CD4-positive, alpha-beta T cell treated with Interferon alpha-2 for 1 hour (primary cell): ENCODE measurements at places on chromosomes 5 and 9.
A peak's percentile ranks its signal among the peaks of the same experiment; 100 is the strongest.

GRCh38 chr5:78077369-78078068 lies 217.0 kb downstream of the AP3B1 start:
- no peak for DNase-seq

DNA sequence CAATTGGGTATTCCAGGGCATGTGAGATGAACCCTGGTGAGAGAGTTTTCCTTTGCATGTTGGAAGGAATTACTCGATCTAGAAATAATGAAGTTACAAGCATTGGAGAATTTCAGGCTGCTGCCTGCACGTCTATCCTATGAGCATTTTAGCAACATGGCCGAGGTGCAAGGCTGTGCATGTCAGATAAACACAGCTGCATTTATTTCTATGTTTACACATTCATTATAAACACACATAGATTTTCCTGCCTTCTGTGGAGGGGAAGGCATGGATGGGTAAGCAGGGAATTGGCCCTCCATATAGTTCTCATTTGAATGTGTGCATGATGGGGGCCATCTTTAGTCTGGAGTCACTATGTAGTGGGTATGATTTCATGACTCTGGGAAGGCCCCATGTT lies 42.3 kb downstream of the AOPEP start:
- DNase-seq = no peak

DNA sequence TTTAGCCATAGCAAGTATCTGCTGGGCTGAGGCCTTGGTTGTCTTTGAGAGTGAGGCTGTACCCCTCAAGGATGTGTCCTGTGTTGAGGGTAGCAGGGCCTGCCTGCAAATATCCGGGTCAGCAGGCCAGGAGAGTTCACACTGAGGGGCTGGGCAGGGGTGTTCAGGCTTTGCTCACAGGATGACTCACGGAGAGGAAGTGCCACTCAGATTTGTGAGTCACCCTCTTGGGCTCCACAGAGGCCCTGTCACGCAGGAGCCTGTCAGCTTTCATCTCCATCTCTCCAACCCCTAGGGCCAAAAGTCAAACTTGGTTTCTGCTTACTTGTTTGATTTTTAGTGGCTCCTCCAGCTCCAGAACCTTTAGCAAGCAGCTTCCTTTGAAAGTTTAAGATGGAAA lies 211.5 kb downstream of the SEC61B start:
- DNase-seq = peak; percentile 48

GRCh38 chr9:83299571-83299970 lies 236.6 kb upstream of the RASEF start:
- no peak for DNase-seq

GRCh38 chr9:115740986-115741385 lies 412.6 kb upstream of the PAPPA start:
- DNase-seq = no peak

DNA sequence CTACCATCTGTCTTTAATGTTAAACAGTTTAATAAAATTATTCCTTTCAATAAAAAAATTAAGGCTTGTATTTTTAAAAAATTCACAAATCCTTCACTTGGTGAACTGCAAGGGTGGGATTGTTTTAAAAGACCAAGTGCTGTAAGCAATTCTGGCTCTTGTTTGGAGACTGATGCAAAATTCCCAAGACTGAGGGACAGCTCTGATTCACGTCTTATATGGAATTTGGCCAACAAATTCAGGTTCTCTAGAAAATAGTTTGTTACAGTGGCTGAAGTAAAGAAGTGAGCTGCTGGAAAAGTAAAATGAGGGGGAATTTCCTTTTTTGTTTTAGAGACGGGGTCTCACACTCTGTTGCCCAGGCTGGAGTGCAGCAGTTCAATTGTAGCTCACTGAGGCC lies 58.3 kb downstream of the PRELID2 start:
- no peak for DNase-seq

- DNase-seq = peak; percentile 65
Measured at GRCh38 chr9:137032858-137033257, 970 bp upstream of the FUT7 start.

DNA sequence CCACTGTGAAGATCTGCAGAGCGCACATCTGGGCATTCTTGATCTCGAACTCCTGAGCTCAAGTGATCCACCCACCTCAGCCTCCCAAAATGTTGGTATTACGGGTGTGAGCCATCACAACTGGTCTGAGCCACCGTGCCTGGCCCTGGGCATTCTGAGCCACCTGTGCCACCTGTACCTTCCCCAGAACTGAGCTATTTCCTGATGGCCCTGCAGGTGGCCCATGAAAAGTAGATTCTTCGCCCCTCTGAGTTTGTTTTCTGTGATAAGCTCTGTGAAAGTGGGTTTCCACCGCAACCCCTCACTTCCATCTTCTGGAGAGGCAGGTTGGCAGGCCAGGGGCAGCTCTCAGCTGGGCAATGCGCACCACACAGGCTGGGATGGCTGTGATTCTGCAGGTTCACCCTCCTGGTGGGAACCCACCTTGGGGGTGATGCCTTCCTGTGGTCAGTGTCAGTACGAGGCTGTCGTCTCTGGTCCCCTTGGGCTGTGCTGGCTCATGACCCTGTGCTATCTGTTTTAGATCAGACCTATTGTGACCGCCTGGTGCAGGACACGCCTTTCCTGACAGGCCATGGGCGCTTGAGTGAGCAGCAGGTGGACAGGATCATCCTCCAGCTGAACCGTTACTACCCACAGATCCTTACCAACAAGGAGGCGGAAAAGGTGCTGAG lies 11.3 kb downstream of the CARD19 start:
- no peak for DNase-seq

DNA sequence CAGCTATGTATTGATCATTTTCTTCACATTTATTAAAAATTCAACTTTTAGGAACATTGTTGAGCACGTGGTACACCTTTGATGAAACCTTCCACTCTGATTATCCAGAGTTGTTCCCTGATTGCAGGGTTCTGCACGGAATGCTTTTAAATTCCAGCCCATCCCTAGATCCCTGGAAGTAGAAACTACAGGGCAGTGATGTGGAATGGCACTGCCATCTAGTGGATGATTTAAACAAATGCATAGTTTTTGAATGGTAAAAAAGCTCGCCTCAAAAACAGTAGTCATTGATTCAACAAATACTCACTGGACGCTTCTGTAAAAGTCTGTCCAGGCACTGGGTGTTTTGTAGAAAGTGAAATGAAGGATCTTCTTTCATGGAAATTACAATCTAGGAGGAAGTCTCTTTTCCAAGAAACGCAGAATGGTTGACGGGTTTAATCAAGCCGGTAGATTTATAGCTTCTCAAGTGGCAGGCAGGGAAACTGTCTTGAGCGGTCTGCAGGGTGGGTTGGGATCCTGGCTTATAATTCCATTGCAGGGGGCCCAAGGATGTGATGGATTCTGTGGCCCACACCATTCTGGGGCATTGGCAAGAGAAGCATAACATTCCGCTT lies 118.4 kb downstream of the ARHGAP26 start:
- DNase-seq = no peak

DNA sequence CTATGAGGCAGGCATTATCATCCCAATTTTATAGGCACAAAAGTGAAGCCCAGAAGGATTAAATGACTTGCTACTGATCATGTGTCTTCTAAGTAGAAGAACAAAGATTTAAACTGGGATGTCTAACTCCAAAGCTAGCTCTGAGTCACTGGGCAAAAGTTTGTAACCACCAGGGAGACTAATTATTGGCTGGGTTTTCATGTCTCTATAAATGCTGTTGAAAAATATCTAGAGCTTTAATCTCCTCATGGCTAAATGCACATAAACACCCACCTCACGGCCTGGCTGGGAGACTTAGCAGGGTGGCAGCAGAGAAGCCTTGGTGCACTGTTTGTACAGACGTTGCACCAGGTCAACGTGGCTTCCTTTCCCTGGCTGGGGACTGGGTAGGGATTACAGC lies 144.6 kb downstream of the MELK start:
- DNase-seq = no peak

- no peak for DNase-seq
Measured at GRCh38 chr9:135991771-135992170, 30.6 kb upstream of the UBAC1 start.

DNA sequence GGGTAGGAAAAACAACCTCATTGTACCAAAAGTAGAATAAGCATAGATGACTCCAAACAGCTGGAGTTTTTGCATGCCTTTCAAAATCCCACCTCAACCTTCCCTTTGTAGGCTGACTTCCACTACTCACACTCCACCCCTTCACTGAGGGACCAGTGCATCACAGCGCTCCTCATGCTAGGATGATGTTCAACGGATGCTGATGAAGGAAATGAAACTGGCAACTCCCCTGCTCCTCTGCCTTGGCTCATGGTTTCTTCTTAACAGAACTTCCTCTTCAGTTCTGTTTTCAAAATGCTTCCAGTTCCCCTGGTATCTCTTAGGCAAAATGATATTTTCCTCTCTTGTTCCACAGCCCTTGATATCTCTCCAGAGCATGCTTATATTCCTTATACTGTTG lies 29.0 kb downstream of the LIFR start:
- DNase-seq = peak; percentile 5

DNA sequence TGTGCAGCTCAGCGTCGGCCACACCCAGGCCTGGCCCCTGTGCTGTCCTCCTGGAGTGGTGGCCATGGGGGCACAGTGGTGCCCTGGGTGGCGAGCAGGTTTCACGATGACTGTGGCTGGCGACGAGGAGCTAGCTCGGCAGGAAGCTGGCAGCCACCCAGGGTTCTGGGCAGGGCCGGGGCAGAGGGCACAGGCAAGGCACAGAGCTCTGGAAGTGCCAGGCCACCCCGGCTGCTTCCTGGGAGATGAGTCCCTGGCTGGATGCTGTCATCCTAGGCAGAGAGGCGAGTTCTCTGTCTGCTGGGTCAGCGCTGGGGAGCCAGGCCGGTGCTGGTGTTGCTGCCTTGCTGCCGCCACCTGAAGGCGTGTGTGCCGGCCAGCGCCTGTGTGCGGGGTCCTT lies 51.7 kb downstream of the RXRA start:
- DNase-seq = no peak

DNA sequence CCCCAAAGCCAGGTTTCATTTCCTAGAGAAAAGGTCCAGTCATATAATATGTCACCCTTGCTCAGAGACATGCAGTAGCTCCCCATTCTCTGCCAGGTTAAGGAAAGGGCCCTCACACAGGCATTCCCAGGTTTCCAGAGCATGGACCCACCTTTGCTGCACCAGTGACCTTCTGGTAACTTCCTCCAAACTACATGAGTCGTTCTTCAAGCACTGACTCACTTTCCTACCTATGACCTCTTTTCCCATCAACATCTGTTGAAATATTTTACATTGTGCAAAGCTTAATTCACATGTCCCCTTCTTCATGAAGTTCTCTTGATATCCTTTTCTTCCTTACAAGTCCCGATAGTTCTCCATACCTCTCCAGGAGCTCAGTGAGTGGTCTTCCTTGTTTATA lies 25.9 kb downstream of the SH3TC2 start:
- no peak for DNase-seq

- no peak for DNase-seq
Measured at GRCh38 chr5:137316346-137316736, 182.8 kb downstream of the SPOCK1 start.

- no peak for DNase-seq
Measured at GRCh38 chr5:180193749-180194375, 15.1 kb downstream of the RASGEF1C start.

GRCh38 chr9:34686732-34687131 lies 4.3 kb downstream of the CCL19 start:
- no peak for DNase-seq

GRCh38 chr5:15897656-15898055 lies 281.9 kb downstream of the MARCHF11 start:
- DNase-seq = no peak

DNA sequence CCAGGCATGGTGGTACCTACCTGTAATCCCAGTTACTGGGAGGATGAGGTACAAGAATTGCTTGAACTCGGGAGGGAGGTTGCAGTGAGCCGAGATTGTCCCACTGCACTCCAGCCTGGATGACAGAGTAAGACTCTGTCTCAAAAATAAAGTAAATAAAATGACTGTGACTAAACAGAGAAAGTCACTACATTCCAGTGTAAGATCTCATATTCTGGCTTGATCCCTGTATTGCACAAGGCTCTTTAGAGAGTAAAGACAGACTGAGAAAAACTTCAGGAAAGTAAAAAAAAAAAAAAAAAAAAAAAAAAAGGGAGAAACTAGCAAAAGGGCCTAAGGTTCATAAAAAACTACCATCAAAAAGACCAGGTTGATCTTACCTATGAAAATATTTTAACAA lies 106.6 kb upstream of the PJA2 start:
- no peak for DNase-seq

DNA sequence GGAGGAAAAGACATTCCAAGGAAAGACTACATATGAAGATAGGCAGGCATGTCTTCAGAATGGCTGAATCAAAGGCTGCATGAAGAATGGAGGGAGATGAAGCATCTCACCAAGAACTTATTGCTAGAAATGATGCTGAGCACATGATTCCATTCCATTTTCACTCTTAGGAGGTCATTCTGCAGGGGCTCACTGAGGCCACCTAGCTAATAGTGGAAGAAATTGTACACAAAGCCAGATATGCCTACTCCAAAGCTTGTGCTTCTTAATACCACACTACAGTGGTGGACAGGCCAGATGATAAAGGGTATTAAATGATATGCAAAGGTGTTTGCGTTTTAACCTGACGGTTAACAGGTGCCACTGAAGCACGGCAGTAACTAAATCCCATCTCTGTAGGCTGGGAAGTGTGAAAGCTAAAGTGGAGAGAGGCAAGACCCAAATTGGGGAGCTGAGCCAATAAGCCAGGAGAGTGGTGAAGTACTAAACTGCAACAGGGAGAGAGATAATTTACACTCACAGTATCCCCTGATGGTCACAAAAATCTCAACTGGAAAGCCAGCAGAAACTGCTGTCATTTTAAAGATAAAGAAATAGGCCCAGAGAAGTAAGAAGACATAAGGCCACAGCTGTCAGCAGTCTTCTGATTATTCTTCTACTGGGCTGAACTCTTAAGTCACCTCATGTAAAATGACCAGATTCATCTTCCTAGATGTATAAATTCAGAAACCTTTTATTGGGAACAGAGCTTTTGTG lies 14.6 kb downstream of the NDUFA8 start:
- no peak for DNase-seq

DNA sequence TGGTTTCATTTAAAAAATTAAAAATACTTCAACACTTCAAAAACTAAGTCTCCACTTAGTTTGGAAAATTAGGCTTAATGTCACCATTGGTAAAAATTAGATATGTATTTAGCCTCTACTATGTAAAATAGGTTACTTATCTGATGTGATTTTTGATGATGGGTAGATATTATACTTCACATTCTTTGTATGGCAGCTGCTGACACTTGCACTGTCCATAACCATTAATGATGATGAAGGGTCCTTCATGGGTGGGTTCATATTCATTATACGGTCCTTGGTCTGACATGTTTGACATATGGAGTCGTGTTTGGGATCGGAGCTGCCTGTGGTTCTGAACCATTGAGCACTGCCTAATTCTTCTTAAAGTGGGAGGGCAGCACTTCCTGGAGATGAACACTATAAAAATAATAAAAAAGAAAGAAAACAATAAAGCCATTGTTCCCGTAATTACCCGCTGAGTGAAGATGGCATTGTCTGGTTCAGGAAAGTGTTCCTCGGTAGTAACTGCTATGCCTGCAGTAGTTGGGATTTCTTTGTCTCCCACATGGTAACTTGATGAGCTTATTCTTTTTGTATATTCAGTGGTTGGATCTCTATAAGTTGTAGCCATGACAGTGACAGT lies 2.2 kb downstream of the LRRTM2 start:
- no peak for DNase-seq

- no peak for DNase-seq
Measured at GRCh38 chr5:151671950-151672349, 14.8 kb downstream of the SPARC start.

- no peak for DNase-seq
Measured at GRCh38 chr5:33614039-33614438, 173.3 kb downstream of the TARS1 start.
